Pancreas (tissue), 10 donors: ENCODE measurements at places on chromosomes 7 and 10.

DNA sequence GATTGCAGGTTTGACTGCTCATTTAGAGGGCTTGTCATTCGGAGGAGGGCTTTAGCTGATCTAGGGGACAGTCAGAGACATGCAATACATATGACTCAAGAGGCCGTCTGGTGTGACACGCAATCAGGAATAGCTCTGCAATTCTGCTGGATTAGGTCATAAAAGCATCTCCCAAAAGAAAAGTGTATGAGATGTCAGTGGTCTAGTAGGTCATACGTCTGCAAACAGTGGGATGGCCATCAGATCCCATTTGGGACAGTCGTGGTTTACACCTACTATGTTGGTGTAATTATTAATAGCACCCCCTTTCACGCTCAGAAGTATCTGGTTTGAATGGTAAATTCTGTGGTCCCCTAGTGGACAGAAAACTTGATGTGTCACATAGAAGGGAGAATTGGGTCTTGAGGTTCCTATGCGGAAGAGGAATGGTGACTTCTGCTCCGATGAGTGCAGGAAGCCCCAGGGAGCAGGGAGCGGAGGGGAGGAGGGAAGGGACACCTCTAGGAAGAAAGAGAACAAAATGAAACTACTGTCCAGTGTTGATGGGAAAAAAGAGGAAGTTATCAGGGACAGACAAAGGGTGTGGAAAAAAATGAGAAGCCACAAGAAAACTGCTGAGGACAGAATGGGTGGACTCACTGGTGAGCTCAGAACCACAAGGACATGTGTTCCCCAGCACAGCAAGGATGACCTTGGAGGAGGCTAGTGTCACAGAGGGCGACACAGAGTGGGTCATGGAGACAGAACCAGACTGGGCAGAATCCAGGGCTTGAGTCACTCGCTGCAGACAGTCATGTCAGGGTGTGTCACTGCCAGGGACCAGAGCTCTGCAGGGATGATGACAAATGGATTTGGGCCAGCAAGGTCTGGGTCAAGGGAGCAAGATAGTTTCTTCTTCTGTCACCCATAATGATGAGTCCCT lies 59.9 kb downstream of the MAP3K8 start:
- DNase-seq: no peak

DNA sequence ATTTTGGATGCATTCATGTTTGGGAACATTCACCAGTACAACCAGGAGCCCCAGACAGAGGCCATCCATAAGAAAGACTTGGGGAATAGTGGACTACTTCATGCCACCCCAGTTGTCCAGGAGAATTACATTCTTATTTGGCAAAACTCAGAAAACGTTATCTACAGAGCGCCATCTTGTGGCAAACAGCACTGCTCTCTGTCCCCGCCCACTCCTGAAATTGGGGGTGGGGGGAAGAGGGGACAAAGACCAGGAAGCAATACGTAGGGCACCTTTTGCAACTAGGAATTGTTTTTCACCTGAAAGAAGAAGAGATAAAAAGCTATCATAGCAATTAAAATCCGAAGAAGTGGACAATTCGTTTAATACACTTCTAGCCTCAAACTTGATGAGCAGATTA lies 134.6 kb upstream of the MGMT start:
- DNase-seq: no peak

DNA sequence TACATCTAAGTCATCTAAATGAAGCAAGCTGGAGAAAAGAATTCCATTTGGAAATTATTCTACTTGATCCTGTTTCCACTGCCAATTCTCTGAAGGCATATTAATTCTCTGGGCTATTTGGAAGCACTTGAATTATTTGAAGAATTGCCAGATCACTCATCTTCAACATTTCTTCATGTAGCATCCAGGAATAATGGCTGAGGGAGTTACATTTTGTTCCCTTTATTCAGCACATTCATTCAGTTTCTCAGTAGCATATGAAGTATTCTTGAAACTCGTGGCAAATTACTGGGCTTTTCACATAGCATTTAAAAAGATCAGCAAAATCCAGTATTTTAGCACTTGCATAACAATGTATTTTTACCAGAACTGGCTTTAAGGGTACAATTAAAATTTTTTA lies 127.1 kb upstream of the VIPR2 start:
- DNase-seq: no peak

DNA sequence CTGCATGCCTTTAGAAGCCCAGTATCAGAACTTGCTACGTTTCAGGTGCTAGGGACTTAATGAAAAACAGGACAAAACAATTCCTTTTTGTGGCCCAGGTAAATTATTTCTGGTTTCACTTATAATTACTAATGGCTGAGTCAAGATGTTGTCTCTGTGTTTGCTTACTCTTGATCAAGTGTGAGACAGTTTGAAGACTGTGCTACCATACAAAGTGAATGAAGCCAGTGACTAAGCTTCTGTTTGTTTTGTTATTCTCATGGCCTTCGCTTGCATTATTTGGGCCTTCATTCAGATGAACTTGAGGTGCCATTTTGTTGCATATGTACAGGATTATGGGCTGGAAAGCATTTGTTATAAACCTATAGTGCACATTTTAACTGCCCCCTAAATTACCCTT lies 17.9 kb downstream of the SMNDC1 start:
- DNase-seq: no peak

DNA sequence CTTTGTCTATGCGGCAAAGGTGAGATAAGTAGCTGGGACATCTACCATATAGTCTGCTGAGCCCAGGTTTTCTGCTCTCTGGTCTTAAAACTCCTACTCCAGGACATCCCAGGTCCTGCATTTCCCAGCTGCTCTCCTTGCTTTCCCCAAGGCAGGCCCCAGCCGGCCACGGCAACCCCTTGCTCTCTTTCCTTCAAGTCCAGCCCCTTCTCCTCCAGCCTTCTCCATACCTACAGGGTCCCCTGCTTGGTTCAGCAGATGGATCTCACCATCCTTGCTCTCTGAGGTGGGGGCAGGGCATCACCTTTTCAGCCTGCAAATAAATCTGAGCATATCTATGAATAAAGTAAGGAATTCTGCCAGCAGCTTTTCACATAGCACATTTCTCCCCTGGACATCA lies 8.7 kb downstream of the GIMAP5 start:
- no peak for DNase-seq

DNA sequence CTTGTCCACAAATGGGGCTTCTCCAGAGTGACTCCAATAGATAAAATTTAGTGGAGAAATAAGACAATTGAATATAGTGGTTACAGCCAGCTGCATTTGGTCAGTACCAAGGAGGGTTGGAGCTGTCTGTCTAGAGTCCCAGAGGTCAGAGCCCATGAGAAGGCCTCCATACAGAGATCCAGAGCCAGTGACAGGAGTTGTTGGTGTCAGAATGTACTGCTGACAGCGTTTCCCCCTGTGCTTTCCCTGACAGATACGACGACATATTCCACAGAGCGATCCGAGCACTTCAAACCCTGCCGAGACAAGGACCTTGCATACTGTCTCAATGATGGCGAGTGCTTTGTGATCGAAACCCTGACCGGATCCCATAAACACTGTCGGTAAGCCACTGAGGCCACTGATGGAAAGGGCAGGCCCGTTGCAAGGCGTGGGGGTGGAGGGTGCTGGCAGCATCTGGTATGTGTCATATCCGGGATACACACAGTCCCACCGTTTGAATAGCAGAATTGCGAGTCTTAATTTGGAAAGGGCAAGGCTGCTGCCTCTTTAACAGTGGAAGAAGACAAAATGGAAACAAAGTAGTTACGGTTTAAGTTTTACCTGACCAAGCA lies 483.6 kb downstream of the NRG3 start:
- DNase-seq: no peak

GRCh38 chr7:135201350-135201749 lies 10.0 kb downstream of the WDR91 start:
- DNase-seq: no peak

DNA sequence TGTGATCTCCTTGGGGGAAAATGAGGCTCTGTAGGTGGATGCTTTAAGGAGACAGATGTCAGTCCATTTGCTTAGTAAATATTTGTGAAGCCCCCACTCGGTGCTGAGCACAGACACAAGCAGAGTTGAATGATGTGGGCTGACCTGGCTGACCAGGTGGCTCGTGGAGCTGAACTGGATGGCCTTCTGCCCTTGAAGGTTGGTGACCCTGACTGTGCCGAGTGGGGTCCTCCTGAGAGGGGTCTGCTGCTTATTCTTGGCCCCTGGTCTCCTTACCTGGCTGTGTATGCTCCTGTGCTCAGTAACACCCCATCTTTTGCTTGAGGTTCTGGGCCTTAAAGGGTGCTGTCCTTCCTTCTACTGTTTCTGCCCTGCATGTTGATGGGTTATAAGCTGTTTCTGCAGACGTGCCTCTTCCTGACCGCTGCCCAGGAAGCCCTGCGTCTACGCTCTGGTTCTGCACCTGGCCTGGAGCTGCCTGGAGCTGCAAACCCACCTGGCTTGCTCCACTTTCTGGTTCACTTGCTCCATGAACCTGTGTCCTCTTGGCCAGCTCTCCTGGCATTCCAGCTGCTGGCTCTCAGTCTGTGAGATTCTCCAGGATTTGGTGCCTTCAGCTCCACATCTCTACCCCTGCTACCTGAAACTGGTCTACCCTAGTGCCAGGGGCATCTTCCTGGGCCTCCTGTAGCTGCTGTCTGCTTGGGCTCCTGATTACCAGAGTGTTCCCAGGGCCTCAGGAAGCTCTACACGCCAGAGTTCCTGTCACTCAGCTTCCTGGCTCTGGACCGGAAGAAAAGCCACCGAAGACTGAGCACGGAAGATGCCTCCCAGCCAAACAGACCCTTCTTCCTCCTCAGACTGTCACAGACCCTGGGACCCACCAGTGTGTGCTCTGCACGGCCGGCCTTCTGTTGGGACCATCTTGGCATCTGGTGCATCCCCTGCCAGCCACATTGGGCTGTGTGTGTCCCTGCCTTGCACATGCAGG lies 76.5 kb downstream of the ADCY1 start:
- no peak for DNase-seq

GRCh38 chr7:56447864-56448693 lies 331.9 kb upstream of the NUPR2 start:
- no peak for DNase-seq

GRCh38 chr10:89710753-89711152 lies 9.4 kb downstream of the KIF20B start:
- DNase-seq: no peak

GRCh38 chr10:59332581-59332980 lies 29.8 kb downstream of the FAM13C start:
- no peak for DNase-seq

- DNase-seq: no peak
Measured at GRCh38 chr10:63355682-63356081, 110.1 kb downstream of the JMJD1C start.

- no peak for DNase-seq
Measured at GRCh38 chr7:140360697-140361229, 37.6 kb downstream of the SLC37A3 start.

DNA sequence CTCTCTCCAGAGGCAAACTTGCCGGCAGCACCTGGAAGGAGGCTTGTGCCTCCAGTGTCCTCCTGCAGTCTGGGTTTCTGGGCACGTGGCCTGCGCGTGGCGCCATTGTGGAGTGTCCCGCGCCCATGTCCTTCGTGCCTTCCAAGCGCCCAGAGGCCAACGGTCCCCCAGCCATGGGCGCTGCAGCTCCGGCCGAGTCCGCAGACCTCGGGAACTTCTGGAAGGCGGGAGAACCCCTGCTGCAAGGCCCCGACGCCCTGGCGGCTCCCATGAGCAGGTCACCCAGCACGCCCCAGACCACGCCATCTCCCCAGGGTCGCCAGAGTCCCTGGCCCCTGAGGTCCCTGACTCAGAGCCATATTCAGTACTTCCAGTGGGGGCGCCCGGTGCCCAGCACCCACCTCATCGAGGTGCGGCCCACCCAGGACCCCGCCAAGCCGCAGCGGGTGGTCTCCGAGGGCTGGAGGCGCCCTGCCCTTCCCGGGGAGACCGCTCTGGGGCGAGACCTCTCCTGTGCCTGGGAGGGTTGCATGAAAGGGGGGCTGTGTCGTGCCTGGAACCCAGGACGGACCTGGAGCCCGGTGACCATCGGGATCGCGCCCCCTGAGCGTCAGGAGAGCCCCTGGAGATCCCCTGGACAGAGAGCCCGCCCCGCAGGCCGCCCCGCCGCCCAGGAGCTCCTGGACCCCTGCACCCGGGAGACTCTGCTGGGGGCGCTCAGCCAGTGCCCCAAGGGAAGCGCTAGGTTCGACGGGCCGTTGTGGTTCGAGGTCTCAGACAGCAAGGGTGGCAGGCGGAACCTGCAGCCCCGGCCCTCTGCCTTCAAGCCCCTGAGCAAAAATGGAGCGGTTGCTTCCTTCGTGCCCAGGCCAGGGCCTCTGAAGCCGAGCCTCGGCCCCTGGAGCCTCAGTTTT lies at the start of gene POM121L12:
TSS of gene POM121L12 (plus strand) at position 135 of the 914 bp plus-strand sequence. CDS start at position 174, 39 bp downstream.
- DNase-seq: no peak

- no peak for DNase-seq
Measured at GRCh38 chr10:72104472-72105097, 16.2 kb upstream of the SPOCK2 start.

DNA sequence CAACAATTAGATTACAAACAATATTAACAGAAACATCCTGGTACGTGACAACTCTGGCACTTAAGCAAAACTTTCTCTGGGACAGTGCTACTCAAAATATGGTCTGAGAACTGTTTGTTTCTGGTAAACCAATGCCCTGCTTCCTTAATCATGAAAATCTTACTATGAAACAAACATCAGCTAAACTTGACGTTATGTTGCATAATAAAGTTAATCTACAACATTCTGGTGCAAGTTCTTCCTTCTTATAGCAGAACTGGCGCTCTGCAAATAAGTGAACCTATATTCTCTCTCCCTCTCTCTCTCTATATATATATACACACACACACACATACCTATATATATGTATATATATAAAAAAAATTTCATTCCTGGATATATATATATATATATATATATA lies 7.8 kb downstream of the C7orf33 start:
- no peak for DNase-seq

- DNase-seq: no peak
Measured at GRCh38 chr10:124071141-124071540, 22.3 kb downstream of the CHST15 start.

DNA sequence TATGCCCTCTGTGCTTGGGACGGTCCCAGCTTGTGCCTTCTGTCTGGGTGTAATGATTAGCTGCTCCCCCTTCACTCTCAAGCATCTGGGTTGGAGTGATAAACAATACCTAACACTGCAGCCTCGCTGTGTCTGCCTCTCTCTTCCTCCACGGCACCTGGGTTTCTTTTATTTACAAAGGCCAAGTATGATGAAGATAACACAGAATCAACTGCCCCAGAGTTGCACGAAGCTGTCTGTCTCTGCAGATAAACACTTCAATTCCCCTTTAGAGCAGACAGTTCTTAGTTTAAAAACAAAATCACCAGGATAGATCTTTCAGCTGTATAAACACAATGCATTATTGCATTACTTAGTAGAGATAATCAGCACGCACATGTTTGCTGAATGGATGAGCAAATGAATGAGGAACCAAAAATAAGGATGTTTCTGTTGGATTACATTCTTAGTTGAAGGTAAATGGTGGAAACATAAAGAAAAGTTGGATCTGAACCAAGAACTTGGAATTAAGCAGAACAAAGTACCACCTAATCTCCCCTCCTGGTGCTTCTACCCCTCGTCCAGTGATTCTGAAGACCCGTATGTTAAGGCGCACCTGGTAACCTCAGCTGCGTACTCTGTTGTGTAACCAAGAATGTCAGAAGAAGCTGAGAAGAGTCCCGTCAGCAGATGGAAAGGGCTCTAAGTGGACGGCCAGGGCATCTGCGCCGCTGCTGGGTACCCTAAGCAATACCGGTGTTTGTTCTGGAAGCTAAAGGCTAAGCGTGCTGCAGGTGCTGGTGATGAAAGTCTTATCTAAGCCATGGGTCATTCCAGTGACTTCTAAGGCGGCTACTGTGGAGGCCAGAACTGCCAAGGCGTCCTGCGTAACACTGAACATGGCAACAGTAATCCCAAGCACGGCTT lies 26.6 kb downstream of the INSIG1 start:
- DNase-seq: no peak

GRCh38 chr10:104033966-104034365 lies 51.7 kb downstream of the COL17A1 start:
- DNase-seq: no peak
